ENCODE measurements at places on chromosomes 1 and 21. TPM values are rescaled to one million over a fixed set of nuclear protein-coding genes. Genes with fewer than 3 reads are reported as not detected.

- no peak for DNase-seq
Measured at GRCh38 chr1:79760531-79760930, 754.0 kb upstream of the ADGRL4 start.

DNA sequence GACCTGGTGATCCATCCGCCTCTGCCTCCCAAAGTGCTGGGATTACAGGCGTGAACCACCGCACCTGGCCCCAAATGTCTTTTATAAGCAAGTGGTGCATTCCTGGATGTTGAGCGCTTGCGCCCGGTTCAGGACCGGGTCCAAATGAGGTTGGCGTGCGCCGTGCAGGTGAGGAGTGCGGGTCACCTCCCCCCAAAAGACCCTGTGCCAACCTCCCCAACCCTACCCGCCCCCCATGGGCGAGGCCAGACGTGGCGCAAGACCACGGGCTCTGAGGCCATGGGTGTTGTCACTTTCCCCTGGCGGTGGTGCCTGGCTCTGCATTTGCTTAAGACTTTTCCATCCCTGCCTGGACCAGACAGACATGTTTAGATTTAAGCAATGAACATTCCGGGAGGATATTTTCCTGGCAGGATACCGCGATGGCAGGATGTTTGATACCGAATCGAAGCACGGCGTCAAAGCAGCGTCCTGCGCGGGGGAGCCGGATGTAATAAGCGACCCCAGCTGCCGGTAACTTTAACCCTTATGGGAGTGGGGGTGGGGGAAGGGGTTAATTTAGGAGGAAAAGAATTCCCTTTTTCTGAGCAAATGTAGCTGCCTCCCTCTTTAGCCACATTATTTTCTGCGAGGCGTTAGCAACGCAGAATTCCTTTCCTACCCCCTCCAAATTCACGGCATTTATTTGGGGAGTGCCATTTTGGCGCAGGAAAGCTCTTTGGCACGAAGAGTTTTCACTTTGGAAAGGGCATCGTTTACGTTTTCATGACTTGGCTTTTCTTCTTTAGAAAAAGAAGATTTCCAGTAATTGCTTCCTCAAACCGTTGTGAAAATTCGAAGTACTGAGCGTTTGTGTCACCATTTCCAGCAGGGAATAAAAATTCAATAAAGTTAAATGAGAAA, 27.8 kb upstream of the RNF187 start:
- DNase-seq: no peak

The DYNLT4 gene
- not detected for total RNA-seq

DNA sequence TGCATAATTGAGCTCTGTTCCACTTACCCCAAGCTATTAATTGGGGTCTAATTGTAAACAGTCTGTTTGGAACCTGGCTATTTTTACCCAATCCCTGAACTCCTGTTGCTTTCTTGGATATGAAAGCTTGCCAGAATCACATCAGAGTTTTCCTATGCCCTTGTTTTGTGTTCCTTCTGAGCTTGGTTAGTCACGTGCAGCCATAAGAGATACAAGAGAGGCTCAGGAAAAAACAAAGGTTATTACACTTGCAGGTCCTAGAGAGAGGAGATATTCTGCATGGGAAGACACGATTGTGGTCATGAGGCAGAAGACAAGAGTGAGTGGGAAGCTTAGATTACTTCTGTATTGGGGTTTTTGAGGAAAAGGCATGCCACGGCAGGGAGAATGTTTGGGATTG, 46.0 kb upstream of the RGL1 start:
- no peak for DNase-seq

The PLPPR4 gene
- not detected for total RNA-seq

GRCh38 chr1:146036965-146037646, 15.6 kb upstream of the HJV start:
- peak; percentile 70 for DNase-seq

The UTS2 gene
- not detected for total RNA-seq

The B3GALT2 gene
- not detected for total RNA-seq

DNA sequence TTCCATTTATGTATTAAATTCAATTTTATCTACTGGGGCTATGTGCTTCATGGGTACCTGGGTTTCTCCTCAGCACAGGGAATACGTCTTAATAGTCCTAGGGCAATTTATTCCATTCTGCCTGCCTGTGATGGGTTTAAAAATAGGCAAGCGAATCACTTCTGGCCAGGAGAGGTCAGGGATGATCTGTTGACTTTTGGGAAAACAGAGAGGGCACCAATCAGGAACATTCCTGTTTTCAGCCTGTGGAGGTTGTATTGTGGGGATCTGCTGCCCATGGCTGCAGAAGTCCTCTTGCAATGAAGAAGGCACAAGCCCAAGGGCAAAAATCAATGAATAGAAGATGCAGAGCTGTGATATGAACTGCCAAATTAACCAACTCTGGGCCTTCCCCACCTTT, 303.1 kb downstream of the CTH start:
- no peak for DNase-seq

DNA sequence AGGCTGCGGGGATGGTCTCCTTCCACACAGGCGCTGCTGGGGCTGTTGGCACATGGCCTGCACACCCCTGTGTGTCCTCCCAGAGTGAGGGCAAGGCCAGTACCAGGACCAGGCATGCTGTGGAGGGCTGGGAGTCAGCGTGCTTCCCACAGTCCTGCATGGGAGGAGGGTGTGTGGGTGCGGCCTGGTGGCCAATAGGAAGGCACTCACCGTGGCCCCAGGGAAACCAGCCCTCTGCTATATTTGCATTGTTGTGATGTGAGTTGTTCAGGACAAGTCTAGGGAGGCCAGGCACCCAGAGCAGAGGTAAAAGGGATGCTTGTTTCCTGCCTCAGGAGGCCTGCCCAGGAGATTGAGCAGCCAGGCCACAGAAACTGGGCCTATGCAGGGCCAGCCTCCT, 59.5 kb downstream of the S100B start:
- no peak for DNase-seq

The TSPEAR gene
- not detected for total RNA-seq

DNA sequence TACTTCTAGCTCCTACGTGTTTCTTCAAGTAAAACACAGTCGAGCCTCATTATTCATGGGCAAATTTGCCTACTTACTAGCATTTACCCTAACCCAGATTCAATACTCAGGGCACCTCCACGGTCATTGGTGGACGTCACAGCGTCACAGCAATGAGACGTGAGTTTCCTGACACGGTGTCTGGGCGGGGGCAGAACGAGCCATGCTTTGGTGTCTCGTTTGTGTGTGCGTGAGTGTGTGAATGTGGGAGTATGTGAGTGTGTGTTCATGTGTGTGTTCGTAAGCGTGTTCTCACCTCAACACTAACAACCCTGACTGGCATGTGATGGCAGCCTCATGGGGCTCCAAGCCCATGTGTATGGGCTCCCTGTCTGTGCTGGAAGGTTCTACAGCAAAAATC, 17.5 kb upstream of the COL18A1 start:
- DNase-seq: no peak

The FMO2 gene
- 22.5 TPM for total RNA-seq

The VAMP4 gene
- total RNA-seq: 11.1 TPM

The CYP4B1 gene
- total RNA-seq: 97.4 TPM

GRCh38 chr1:84973498-84974334, 23.2 kb downstream of the MCOLN2 start:
- no peak for DNase-seq

DNA sequence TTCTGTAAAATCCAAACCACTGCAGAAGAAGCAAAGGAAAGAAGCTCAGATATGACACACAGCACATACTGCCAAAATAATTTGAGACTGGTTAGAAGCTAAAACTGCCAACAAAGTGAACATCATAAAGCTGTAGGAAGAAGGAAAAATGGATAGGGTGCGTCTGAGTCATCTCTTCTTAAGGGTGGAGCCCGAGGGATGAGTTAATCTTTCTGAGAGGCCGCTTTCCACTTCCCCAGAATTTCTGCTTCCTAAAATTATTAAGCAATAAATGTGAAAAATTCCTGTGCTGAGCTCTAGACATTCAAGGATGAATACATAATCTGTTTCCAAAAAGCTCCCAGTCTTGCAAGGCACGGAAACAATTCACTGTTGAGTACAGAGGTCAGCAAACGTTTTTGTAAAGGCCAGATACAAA, 20.1 kb downstream of the PPT1 start:
- no peak for DNase-seq

The NUF2 gene
- not detected for total RNA-seq

The TMEM82 gene
- total RNA-seq: 0.33 TPM

- DNase-seq: no peak
Measured at GRCh38 chr1:206447792-206448191, 22.5 kb upstream of the IKBKE start.

- DNase-seq: no peak
Measured at GRCh38 chr1:73205294-73205973, 923.1 kb upstream of the NEGR1 start.

The LRRC38 gene
- 2.1 TPM for total RNA-seq

DNA sequence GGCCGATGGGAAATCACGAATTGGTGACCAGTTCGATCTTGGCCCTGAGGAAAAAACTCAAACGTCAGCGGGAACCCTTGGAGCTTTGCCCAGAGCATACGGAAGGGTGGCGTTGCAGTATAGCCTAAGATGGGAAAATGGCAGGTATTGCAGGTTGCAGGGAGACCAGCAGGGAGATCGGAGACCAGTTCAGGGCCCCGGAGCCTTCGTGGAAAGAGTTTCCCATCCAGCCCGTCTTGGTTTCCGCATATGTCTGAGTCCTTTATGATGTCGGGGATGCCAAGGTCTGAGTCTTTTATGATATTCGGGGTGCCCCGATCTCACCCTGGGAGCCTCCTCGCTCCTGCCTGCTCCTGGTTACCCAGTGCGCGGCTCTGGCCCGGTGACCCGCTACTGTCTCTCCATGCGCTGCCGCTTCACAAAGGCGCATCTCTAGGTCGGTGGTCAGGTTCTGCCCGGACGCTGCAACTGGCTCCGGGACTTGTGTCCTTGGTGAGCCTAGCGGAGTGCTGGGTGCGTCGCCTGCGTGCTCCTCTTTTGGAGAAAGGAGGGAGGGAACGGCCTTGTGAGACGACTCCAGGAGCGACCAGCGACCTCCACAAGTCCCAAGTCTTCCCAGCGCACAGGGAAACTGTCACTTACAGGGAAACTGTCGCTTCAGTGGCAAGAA, 94.2 kb downstream of the PRKAB2 start:
- DNase-seq: no peak

GRCh38 chr1:101438359-101438758, 201.5 kb downstream of the S1PR1 start:
- DNase-seq: no peak

GRCh38 chr21:39840373-39841097, 26.7 kb upstream of the PCP4 start:
- DNase-seq: no peak

DNA sequence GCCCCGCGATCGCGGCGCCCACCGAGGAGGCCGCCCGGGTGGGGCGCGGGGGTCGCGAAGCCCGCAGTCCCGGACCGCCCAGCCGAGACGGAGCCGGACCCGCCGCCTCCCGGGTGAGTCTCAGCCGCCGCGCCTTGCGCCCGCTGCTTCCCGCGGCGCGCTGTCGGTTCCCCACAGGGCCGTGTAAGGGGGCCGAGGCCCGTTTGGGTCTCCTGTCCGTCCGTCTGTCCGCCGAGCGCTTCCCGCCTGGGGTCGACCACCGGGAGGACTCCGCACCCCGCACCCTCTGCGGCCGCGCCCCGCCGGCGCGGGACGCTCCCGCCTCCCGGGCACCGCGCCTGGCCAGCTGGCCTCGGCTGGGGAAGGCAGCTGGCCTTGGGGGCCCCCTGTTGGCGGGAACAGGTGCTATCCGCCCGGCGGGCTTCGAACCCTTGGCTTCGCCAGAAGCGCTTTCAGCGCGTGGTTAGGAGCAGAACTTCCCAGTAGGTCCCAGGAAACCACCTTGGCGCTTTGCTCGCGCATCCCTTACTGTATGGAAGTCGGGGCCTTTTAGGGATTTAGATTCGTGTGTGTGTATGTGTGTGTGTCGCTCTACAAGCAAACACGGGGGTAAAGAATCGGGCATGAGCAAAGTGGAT, 414 bp downstream of the TMEM51 start:
- DNase-seq: no peak

- no peak for DNase-seq
Measured at GRCh38 chr1:150072959-150073358, 5.4 kb downstream of the VPS45 start.

DNA sequence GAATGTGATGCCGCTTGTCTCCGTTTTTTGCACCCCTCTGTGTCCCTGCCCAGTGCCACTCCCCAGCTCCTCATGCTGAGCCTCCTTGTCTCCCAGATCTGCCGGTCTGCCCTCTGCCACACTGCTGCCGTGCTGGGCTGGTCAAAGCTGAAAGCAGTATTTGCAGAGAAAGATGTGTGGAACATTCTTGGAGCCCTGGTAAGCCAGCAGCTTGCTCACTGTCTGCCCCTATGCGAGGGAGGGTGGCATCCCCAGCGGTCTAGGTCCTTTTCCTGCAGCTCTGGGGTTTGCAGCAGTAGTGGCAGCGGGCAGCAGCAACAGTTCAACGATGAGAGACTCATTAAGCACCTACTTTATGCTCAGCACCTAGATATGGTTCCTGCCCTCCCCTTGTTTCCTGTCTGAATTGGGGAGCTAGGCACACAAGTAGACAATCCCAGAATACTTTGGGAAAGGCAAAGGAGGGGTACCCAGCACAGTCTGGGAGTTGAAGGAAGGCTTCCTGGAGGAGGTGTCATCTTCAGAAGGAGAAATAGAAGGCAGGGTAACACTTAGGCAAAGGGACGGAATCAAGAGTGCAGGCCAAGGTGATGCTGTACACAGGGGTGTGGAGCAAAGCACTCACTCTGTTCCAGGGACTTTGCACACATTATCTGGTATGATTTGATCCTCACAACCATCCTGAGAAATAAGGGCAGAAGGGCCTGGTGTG, 63.1 kb downstream of the KIF21B start:
- no peak for DNase-seq

DNA sequence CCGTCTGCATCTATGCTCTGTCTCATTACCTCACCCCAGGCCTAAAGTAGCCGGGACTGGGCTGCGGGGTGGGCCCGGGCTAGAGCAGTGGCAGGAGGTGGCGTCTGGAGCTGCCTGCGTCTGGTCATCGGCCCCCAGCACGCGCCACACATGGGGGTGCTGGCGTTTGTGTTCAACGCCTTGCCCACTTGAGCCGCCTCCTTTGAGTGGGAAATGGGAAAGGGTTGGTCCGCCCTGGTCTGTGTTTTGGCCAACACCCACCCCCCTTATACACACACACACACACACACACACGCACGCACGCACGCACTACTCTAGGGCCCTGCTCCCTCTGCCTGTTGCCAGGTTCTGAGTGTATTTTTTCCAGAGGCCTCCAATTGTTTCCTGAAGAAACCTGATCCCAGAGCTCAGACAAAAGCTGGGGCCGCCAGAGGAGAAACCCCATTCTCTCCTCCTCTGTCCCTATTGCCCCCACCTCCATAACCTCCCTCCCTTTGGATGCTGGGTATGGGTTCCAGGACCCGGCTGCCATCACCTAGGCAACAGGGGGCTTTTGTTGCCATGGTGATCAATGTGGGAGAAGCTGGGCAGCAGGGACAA, 10.1 kb downstream of the VANGL2 start:
- DNase-seq: no peak

The PDZK1IP1 gene
- not detected for total RNA-seq

All from gastrocnemius medialis (tissue), 4 donors.